ENCODE measurements at places on chromosomes 6 and 20.

DNA sequence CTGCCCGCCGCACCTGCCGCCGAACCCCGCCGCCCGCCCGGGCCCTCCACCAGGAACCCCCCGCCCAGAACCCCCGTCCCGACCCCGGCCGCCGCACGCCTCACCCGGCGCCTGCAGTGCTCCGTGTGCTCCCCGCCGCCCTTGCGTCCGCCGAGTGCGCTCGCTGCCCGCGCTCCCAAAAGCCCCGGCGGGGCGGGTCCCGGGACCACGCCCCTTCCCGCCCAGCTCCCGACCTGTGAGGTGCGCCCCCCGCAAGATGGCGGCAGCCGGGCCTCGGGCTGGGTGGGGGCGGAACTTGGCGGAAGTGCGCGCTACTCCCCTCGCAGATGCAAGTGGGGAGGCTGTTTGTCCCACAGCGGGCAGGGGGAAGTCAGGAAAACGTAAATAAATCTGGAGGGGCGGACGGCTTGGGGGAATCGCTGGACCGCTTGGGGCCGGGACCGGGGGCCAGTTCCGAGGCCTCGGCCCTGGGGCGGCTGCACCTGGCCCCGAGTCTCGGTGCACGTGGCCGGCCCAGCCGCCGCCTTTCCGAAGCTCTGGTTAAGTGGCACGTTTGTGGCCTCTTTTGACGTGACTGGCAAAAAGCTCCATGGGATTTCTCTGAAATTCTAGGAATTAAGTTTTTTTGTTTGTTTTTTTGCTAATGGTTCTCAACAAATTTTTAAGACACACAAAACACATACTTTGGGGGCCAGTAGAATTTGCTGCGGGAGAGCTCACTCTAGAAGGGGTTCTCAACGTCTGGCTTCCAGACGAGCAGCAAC lies at the start of gene EZR:
Gene EZR, minus strand, starts transcription at position 156 of the 764 bp plus-strand sequence. CDS start 1,275 bp downstream, outside the sequence.
- DNase-seq, result peak; percentile 80

DNA sequence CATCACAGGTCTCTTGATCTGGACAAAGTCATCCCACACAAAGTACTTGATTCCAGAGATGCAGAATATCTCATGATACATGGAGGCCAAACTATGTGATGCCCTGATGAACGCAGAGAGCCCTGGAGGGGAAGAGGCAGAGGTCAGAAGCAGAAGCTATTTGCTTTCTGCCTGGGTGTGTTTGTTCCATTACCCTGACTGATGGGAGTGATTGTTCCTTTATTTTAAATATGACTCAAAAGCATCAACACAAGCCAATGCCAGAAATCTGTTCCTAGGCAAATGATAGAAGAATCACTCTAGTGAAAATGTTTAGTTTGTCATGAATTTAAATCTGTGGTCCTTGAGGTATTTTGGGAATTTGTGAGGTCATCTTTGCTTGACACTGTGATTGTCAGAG lies 54.7 kb upstream of the GGTLC1 start:
- DNase-seq, result no peak

DNA sequence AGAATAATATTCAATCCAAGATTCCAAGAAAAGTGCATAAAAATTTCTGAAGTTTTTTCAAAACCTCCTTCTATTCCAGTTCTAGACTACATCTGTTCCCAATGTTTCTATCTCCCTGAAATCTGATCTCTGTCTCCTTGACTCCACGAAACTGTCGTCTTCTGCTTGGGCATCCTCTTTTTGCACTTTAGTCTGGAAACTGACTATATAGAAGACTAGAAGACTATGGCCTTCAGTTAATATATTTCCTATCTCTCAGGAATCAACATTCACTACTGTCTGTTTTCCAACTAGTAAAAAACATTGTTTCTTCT lies 745.4 kb upstream of the ADGRB3 start:
- no peak for DNase-seq

- DNase-seq, result no peak
These were observed 60.3 kb downstream of the RNF217 start for GRCh38 chr6:125022391-125022989.

GRCh38 chr20:62308102-62308822 lies 5.5 kb downstream of the ADRM1 start:
- no peak for DNase-seq

DNA sequence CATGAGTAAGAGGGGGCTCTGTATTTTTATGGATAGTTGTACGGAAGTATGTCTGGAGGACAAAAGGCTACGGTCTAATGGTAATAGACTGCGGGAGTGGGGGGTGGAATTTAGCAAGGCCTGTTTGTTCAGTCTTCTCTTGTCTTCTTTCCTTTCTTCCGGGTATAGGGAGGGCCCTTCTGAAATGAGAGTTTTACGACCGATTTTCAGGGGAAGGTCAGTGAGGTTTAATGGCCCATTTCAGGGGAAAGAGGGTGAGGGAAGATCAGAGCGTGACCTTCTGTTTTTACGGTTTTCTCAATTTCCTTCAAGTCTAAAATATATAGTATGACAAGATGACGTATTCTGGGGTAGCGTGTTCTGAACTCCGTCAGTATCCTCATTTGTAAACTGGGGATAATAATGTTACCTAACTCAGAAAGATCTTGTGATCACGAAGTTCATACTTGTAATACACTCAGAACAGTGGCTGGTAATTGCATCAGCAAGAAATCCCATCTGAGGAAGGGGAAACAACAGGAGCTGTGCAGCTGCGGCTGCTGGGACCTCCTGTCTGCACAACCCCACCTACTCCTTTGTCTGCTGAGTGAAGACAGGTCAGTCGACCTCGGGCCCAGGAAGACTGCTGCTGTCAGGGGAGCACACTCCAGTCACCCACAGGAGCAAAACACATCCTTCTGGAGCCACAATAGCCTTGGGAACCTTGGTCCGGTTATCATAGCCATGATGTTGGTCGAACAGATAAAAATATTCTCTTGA lies 90.4 kb downstream of the MAP3K7 start:
- no peak for DNase-seq

DNA sequence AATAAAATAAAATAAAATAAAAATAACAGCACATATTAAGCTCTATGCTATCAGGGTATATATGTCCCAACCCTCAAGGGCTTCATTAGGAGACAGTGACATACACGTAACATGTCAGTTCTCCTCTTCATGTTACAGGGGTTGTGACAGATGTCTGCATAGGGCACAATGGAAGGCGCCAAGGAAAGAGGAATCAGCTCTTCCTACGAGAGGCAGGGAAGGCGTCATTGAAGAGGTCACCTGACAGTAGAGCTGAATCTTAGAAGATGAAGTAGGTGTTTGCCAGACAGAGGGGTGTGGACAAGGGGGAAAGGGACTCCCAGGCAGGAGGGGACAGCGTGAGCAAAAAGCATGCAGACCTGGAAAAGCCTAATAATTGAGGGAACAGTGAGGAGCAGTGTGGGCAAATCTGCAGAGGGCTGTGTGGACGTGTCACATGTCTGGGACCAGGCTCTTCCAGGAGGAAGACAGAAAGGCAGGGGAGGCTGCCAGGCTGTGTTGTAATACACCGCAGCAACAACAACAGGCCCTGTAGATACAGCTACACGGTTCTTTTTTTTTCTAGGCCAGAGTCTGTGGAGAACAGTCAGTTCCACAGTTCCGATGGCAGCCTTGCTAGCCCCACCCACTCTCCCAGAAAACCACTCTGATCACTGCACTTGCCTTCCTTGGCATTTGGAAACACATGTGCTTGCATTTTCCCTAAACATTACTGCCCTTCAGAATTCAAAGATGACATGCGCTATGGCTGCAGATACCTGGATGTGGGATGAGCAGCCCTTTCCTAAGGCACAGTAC lies 2.5 kb upstream of the FKBP5 start:
- peak; percentile 94 for DNase-seq

Data from breast epithelium (tissue), 4 donors.